Small intestine (tissue), 16 donors: ENCODE measurements at places on chromosomes 5 and 9.

DNA sequence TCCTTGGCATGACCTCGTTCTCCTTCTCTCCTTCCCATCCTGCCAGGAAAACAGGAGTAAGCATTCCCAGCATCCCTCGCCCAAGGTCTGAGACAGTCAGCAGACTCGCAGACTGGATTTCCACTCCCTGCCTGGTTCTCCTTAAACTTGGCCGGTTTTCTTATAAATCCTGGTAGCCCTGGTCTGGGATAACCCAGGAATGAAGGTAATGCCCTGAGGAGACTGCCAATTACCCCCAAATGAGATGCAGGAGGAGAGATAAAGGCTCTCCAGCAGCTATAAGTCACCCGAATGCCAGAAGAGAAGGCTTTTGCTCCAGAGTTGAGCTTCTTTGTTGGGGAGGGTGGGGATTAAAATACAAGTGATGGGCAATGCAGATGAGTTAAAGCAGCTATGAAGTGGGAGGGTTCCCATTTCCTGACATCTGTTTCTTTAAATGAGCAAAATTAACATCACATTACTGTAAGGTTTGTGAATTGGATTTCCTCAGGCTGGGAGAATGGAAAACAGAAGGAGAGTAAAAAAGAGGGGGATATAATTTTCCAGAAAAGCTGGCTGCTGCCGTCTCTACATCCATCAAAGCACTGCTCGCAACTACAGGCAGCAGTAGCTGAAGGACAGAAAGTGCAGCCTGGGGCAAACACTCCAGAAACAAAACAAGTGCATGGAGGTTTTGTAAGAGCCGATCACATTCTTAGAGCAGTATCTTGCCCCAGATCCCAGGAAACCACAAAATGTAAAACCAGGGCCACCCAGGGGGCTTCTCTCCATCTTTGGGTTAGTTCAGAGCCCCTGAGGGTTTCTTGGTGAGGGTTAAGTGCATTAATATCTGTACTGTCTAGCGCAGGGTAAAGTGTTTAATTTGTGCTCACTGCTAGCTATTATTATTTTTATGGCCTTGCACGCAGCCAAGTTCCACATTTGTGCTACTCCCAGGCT lies 177.6 kb upstream of the PANK3 start:
- no peak for DNase-seq

DNA sequence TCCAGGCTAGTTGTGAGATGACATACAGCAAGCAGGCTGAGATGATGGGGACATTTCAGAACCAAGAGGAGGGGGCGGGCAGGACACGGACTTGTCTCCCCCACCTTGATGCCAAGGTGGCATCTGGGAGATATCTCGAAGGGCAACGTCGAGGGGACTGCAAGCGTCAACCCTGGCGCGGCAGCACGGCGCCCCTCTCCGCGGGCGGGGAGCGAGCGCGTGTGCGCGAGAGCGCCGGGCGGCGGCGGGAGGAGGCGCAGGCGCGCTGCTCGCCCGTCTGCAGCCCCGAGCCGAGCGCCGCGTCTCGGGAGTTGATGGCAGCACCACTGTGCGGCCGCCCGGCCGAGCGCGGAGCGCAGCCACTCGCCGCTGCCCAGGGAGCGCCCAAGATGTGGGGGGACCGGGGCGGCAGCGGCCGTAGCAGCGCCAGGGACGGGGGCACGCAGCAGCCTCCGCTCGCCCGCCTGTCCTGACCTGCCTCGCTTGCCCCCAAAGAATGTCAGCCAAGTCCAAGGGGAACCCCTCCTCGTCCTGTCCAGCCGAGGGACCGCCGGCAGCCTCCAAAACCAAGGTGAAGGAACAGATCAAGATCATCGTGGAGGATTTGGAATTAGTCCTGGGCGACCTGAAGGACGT lies at the start of gene PRR16:
TSS of gene PRR16 (plus strand) at position 310 of the 636 bp plus-strand sequence.
- peak; percentile 41 for DNase-seq

GRCh38 chr5:115599924-115600323 lies 2.4 kb downstream of the TICAM2 start:
- DNase-seq: no peak

DNA sequence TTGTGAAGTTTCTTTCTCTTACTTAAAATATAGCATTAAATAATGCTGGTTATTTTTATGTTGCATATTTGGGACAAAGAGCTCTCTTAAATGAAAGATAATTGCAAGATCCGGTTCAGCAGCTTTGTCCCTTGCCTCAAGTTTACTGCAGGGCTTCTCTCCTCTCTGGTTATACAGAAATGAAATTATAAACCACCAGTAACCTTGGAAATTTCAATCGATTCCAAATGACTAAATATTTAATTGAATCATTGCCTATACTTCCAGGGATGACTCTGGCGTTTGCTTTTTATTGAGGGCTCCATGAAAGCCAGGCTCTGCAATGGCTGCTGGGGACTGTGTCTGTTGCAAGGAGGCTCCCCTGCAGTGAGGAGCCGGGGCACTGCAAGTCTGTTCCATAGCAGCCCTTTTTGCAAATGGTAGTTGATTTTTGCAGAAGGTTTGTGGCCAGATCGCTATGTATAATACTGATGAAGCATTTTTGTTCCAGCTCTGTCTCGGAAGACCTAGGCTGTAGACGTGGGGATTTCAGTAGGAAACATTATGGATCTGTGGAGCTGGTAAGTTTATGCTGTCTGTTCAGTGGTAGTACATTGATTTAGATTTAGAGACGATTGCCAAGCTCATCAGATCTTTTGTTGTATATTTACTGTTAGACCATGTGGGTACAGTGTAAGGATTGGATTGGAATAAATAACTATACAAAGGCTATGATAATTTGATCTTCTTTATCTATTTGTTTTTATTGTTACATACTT lies at the start of gene GARNL3:
TSS of gene GARNL3 (plus strand) at position 313 of the 758 bp plus-strand sequence. CDS start at position 417, 104 bp downstream.
- no peak for DNase-seq

DNA sequence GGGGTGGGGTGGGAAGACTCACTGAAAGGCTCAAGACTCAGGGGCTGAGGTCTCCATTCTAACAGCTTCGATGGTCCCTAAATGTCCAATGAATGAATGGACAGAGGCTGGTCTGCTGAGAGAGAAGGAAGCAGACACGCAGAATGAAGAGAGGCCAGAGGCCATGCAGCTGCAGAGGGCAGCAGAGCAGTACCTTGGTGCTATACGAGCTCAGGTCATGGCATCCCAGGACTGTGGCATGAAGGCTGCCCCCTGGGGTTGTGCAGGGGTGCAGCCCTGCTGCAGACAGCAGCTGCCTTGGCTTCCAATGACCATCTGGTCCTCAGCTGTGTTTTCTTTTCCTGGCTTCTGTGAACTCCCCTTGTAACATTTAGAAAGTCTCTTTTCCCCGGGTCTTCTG lies 15.2 kb upstream of the CORO2A start:
- no peak for DNase-seq

DNA sequence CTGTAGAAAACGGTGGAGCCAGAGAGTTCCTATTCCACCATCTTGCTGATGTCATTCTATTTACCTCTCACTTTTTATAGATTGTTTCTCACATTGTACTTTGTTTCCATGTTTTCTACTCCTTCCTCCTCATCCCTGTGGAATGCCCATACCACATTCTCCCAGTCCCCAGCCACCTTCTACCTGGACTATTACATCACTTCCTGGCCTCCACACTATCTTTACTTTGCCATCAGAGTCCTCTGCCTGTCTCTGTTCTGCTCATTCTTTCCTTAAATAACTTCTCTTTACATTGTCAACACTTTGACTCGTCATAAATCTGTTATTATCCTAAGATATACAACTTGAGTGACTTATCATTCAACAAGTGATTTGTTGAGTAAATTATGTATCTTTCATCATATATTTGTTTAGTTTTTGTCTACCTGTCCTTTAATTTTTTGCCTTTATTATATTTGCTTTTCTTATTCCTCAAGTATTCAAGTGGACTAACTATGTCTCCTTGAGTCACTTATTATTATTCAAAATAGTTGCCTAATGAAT lies 182.5 kb downstream of the ADGRV1 start:
- no peak for DNase-seq

DNA sequence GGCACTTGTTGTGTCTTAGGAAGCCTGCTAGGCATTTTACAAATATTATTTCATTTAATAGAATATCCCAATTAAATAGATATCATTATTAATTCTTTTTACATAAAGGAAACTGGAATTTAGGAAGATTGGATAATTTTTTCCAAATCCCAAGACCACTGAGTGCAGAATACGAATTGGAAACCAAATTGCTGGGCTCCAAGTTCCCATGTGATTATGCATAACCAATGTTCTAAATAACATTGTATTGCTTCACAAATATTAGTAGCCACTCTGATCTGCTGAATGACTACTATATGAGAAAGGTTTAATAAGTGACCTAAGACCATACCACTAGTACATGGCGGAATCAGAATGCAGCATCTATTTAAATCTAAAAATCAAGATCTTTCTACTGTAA lies 57.7 kb downstream of the ALDH1A1 start:
- no peak for DNase-seq

DNA sequence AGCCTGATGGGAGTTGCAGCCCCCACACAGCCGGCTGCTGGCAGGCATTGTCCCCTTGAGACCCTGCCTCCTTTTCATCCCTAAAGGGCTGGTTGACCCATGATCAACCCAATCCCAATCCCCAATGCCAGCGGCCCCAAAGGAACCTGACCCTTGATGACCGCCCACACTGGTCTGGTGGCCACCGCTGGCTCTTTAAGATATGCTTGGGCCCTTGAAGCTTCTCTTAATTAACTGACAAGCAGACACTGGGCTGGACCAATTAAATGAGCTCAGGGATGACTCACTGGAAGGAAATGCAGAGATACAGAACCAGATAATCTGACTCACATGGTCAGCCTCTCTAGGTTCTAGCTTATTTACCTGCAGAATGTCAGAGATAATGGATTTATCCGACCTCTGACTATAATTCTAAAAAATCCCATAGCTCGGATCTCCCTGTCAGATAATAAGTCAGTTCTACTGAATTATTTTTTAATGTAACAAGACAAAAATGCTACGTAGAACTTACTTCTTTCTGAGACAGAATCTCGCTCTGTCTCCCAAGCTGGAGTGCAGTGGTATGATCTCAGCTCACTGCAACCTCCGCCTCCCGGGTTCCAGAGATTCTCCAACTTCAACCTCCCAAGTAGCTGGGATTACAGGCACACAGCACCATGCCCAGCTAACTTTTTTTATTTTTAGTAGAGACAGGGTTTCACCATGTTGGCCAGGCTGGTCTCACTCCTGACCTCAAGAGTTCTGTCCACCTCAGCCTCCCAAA lies 11.1 kb upstream of the MLANA start:
- no peak for DNase-seq

DNA sequence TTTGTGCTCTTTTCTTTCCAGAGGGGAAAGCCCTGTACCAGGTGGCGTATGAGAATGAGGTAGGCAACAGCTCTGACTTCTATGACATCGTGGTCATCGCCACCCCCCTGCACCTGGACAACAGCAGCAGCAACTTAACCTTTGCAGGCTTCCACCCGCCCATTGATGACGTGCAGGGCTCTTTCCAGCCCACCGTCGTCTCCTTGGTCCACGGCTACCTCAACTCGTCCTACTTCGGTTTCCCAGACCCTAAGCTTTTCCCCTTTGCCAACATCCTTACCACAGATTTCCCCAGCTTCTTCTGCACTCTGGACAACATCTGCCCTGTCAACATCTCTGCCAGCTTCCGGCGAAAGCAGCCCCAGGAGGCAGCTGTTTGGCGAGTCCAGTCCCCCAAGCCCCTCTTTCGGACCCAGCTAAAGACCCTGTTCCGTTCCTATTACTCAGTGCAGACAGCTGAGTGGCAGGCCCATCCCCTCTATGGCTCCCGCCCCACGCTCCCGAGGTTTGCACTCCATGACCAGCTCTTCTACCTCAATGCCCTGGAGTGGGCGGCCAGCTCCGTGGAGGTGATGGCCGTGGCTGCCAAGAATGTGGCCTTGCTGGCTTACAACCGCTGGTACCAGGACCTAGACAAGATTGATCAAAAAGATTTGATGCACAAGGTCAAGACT lies 10.3 kb downstream of the PCYOX1L start:
- DNase-seq: no peak

DNA sequence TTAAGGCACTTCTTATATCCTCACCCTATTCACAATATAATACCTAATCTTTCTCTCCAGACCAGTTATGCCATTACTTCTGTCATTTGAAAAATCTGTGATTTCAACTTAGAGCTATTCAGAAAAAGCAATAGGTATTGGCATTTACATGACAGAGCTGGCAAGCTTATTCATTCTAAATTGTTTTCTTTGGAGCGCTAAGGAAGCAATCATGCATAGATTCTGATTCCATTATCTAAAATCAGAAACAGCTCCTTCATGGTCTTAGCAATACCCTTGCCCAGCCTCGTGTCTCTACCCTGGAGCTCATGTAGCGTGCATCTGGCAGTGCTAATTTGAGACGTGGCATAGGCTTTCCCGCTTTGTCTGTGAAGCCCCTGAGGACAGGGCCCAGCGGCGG lies 4.5 kb downstream of the SLC1A1 start:
- no peak for DNase-seq

DNA sequence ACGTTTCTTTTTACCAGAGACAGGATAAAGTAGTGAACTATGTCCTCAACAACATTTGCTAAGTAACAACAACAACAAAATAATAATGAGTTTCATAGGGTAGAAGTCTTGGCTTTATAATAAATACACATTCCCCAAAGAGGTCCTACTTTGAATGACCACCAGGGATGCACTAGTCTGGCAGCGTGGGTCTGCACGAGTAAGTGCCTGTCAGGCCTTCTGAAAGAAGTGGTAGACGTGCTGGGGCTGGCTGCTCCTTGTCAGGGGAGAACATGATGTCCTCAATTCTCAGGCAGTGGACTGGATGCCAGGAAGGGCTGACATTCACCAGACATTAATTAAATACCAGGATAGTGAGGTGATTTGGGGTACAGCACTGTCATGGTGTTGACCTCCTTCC lies 331.1 kb downstream of the TMEM38B start:
- DNase-seq: no peak

DNA sequence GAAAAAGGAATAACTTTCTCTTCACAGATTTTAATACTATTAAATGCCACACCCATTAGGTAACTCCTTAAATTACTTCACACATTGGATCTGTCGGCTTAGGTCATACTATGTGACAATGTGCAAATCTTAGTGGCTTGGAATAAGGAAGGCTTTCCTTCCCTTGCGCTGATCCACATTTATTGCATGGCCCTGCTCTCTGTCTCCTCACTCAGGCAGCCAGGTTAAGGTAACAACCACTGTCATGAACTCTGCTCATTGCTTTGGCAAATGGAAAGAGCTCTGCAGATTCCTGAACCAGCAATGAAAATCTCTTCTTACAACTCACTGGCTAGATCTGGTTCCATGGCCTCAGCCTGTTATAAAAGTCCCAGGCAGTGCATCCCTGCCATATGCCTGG lies 121.9 kb upstream of the NFIB start:
- no peak for DNase-seq

GRCh38 chr9:78856144-78856543 lies 559.2 kb downstream of the PSAT1 start:
- no peak for DNase-seq

DNA sequence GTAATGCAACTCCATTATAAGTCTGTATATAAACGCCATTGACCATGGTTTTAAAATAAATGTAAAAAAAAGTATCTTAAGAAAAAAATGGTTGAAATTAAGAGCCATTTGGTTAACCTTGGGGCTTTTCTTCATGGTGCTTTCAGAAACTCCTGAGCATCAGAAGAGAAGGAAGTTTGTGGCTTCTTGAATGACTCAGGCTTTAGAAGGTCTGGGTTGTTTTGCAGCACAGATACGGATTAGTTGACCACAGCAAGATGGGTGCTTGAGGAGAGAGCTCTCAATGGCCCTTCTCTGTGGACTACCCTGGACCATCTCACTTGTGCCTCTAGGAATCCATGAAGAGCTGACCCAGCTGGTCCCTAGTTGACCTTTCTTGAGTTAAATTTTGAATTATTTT lies 189.5 kb downstream of the TMEM38B start:
- DNase-seq: no peak

- DNase-seq: no peak
Measured at GRCh38 chr5:39302472-39302871, 61.8 kb downstream of the C9 start.

GRCh38 chr5:179287071-179287470 lies 58.2 kb downstream of the ADAMTS2 start:
- DNase-seq: no peak
